ENCODE measurements at places on chromosomes 1 and 21.

DNA sequence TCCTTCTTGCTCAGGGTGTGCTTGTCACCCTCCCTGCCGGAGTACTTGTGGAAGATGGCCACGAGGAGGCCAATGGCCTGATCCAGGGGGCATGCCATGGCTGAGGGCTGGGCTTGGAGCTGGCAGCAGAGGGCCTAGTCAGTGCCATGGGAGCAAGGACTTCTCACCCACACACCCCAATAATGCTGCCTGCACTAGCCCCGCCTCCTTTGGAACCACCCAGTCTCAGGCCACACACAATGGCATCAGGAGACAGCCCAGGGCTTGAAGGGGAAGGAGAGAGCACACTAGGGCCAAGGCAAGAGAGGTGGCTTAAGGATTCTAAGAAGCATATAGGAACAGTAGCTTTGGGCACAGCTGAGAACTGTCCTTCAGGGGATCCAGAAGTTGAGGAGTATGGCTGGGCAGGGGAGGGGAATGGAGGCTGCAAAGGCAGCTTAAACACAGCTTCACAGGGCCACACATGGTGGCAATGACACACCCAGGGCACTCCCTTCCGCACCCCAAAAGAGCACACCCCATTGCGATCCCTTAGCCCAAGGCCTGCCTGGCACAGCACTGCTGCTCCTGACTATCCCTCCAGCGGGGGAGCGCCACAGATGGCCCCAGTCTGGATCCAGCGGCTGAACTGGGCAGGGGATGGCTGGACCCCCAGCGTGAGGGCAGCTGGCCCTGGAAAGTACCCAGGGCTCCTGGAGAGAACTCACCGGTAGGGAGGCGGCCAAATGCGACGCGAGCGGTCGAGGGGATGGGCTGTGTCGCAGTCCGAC lies at the start of gene S100A6:
Gene S100A6, minus strand, starts transcription at position 750 of the 770 bp plus-strand sequence. Its CDS starts 652 bp downstream, at position 98.
- peak; percentile 43 for DNase-seq

GRCh38 chr1:61162520-61163258 lies 80.3 kb downstream of the NFIA start:
- peak; percentile 44 for DNase-seq

DNA sequence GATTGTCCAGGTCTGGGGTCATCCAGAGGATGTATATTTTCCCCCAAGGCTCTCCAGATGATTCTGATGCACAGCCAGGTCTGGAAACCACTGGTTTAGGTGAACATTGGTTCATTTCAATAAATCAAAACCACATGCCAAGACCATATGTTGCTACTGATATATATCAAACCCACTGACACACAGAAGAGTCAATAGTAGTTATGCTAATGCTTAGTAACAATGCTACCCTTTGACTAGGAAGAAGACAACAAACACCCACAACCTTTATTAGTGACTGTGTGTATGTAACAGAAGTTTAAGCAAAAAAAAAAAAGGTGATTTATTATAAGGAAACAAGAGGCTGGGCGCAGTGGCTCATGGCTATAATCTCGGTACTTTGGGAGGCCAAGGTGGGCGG lies 35.6 kb upstream of the POU2F1 start:
- DNase-seq = no peak

DNA sequence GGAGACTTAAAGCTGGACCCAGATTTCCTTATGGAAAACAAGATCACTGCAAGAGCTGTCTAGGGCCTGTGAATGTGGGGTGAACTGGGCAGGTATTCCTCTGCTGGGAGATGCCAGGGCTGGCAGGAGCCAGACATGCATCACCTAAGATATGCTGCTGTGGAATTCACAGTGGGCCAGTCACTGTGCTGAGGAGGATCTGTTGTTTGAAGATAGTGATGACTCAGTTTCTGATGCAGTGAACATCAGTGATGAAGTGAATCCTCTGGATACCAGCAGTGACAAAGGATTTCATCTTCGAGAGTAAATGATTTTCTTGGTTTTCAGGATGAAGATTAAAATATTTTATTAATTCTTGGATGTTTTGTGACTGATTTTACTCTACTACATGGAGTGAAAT lies 29.9 kb upstream of the CAMSAP2 start:
- peak; percentile 26 for DNase-seq

- DNase-seq = no peak
These were observed 6.6 kb upstream of the TMEM52 start for GRCh38 chr1:1925437-1926345.

DNA sequence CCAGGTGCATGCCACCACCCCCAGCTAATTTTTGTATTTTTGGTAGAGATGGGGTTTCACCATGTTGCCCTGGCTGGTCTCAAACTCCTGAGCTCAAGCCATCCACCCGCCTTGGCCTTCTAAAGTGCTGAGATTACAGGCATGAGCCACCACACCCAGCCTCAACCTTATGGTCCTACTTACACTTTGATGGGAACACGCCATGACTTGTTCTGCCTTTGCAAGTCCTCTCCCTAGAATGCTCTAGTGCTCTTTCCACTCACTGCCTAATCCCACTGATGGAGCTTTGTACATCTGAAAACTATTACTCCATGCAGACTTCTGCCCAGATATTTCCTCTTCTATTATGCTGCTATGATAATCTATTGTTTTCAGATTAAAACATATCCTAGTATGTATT lies 174.3 kb downstream of the DAB1 start:
- no peak for DNase-seq

GRCh38 chr1:45317166-45317565 lies 9.5 kb upstream of the HPDL start:
- DNase-seq = no peak

DNA sequence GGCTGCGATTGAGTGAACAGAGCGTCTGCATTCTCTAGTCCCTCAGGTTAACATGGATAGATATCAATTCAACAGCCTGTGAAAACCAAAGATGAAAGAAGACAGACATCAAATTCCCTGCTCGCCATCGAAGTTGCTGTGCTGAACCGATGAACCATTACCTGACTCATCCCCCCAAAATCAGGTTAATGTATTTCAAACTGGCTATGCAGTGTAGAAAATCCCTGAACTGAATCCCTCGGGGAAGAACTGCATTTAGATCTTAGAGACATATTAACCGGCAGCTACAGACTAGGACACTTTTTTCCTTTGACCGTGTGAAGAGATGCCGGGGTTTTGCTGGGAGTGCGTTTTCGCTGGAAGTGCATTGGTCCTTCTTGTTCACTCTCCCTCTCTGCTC lies 213.2 kb upstream of the KIAA0040 start:
- no peak for DNase-seq

DNA sequence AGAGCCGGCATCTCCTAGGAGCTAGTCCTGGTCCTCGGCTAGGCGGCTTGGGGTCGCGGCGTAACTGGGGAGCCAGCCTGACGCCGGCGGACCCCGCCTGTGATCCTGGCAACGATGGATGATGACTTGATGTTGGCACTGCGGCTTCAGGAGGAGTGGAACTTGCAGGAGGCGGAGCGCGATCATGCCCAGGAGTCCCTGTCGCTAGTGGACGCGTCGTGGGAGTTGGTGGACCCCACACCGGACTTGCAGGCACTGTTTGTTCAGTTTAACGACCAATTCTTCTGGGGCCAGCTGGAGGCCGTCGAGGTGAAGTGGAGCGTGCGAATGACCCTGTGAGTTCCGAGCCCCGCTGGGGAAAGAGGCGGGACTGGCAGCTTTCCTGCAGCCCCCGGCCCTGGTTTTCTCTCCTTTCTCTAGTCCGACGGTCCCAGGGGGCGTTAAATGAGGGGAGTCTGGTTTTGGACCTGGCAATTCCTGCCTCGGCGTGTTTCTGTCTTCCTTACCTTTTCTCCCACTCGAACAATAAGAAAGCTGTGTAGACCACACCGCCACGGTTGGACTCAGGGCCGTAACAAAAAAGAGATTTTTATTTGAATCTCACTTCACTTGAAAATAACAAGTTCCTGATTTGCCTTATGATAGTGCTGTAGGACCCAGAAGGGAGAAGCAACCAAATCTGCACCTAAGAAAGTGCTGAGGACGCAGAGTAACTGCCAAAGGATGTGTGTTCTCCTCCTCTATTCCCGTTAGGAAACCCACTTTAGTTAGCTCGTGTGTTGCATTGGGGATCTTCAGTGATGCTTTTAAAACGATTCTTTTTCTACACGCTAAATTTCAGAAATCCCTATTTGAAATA lies at the start of gene SPRTN:
Gene SPRTN, plus strand, starts transcription at position 24 of the 859 bp plus-strand sequence. Its CDS starts 91 bp downstream, at position 115.
- DNase-seq = no peak

- DNase-seq = no peak
These were observed 1.2 kb upstream of the SRSF11 start for GRCh38 chr1:70220015-70220414.

- DNase-seq = peak; percentile 92
These were observed 143.0 kb downstream of the FMN2 start for GRCh38 chr1:240234485-240235210.

GRCh38 chr1:147046189-147046862 lies 108.2 kb downstream of the NBPF12 start:
- no peak for DNase-seq

- no peak for DNase-seq
These were observed 5.0 kb upstream of the MEAF6 start for GRCh38 chr1:37519613-37520012.

DNA sequence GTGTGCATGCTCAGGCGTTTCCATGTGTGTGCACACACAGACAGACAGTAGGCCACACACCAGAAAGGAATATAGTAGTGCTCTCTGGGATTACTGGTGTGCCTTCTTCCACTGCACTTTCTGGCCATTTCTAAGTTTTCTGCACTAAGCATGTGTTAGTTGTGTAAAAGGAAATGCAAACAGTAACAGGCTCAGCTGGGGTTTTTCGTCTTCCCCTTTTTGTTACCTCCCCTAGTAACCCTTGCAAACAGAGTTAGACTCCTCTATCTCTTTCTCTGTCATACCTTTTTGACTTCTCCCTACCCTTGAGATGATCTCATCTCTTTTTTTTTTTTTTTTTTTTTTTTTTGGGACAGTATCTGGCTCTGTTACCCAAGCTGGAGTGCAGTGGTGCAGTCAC lies 196.3 kb downstream of the SDCCAG8 start:
- DNase-seq = no peak

GRCh38 chr21:17819877-17820229 lies 697 bp upstream of the C21orf91 start:
- no peak for DNase-seq

- DNase-seq = no peak
These were observed 322.1 kb upstream of the TMPRSS15 start for GRCh38 chr21:18725653-18726052.

DNA sequence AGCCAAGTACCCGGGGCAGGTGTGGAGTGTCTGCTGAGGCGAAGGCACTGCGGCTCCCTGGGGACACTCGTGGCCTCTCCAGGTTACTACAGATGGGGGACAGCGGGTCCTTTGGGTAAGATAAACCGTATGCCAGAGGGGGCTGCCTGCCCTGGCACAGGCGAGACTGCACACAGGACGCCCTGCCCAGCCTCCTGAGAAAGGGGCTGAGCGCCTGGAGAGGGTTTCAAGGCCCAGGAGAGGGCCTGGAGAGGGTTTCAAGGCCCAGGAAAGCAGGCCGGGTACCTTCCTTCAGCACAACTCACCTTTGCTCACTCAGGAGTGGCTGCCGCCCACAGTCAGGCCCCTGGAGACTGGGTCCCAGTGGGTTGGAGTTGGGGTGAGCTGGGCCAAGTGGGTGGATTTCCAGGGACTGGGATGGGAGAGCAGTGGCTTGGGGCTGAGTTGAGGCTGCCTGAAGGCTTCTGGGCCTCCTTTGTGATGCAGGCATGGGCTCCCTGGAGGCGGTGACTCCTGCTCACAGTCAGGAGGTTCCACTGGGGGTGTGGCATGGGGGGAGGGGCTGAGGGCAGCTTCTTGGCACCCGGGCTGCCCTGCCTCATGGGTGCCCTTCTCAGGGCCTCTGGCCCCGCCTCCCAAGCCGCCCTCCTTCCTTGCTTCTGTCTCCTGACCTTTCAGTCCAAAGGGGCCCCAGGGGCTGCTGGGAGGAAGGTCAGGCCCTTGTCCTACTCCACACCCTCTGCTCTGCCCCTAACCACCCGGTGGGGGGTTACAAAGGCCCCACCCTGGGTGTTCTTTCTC lies at the start of gene MMEL1:
Gene MMEL1, minus strand, starts transcription at position 456 of the 801 bp plus-strand sequence. CDS start 3,532 bp downstream, outside the sequence.
- DNase-seq = no peak

DNA sequence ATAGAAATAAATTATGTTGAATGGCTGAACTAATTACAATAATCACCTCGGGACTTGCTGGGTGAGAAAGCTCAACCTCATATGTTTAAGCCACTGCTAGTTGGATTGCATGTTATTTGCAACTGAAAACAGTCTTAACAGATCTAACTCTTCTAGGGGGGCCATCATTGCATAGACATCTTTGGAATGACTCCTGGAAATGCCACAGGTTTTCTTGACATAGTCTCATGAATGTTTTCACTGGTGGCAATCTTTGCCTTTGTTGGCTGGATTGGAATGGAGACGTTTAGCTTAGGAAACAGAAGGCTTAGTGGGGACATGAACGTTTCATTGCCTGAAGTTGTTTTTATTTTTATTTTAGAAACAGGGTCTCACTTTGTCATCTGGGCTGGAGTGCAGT lies 8.8 kb upstream of the WDTC1 start:
- DNase-seq = peak; percentile 54

DNA sequence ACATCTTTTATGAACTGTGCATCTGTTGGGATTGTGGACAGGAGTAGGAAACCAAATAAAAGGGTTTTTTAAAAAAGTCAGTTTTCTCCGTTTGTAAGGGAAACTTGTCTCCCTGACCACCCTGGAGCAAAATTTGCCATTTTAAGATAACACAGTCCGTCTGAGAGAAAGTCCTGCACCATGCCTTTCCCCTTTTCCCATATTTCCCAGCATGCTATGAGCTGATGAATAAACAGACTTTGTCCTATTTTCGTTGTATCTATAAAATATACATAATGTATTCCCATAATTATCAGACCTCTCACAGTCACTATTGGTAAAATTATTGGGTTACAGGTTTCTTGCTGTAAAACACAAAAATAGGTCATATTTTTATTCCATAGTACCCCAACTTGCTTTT lies 1.7 kb upstream of the AKT3 start:
- no peak for DNase-seq

DNA sequence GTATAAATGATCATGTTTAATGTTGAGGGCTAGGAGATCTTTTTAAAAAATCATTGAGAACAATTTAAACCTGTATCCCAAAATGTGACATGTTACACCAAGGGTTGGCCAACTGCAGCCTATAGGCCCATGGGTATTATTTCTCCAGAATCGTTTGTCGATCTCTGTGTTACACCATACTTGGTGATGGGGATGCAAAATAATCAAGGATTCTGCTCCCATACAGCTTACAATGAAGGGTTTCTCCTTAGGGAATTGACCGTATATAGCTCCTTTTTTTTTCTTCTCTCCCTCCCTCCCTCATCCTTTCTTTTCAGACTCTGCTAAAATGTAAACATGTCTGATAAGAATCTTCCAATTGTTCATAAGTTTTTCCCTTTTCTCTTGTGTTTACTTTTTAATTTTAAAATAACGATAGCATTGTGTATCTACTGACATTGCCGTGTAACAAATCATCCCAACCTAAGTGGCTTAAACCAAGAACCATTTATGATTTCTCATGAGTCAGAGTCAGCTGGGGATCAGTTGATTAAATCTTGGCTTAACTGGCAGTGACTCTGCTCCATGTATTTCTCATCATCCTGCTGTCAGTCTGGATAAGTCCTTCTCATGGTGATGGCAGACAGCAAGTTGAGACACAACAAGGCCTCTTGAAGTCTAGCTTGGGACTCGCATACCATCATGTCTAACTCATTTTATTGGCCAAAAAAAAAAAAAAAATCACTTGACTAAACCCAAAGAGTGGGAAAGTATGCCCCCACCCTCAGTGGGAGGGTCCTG lies 48.0 kb downstream of the MARK1 start:
- DNase-seq = peak; percentile 2

- no peak for DNase-seq
These were observed 62.9 kb downstream of the RIPK4 start for GRCh38 chr21:41703857-41704501.
